ENCODE measurements at places on chromosomes 6 and 20.

GRCh38 chr6:25287941-25288340, 8.8 kb downstream of the CARMIL1 start:
- DNase-seq, result no peak

GRCh38 chr6:120875900-120876299, 458.4 kb downstream of the TBC1D32 start:
- DNase-seq, result no peak

- no peak for DNase-seq
These were observed 468.2 kb upstream of the RUNX2 start for GRCh38 chr6:44859901-44860410.

DNA sequence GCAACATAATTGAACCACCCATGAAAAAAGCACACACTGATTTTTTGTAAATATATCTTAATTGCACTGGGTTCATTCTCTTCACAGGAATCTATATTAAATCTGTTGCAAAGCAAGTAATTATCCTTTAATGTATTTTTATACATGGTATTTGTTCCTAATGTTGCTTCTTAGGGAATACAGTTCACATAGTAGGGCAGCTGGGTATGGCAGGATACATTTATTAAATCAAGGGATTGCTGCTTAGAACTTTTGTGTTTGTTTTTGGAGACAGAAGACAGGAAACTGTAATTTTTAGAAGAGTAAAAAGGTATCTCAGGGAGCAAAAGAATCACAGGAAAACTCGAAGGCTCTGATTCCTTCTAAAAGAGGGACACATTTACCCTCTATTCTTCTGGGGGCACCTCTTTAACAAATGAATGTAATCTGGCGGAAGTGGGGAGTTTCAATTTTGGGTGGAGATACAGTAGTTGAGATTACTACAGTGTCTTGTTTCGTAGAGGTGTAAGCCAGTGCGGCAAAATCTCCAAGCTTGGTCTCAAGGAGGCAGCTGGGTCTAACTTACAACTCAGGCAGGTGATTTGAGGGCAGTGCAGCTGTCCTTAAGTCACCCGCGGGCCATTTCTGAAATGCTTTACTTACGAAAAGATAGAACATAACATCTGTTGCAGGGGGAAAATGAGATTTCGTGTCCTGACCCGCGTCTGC, 812 bp upstream of the SMIM13 start:
- DNase-seq, result no peak

DNA sequence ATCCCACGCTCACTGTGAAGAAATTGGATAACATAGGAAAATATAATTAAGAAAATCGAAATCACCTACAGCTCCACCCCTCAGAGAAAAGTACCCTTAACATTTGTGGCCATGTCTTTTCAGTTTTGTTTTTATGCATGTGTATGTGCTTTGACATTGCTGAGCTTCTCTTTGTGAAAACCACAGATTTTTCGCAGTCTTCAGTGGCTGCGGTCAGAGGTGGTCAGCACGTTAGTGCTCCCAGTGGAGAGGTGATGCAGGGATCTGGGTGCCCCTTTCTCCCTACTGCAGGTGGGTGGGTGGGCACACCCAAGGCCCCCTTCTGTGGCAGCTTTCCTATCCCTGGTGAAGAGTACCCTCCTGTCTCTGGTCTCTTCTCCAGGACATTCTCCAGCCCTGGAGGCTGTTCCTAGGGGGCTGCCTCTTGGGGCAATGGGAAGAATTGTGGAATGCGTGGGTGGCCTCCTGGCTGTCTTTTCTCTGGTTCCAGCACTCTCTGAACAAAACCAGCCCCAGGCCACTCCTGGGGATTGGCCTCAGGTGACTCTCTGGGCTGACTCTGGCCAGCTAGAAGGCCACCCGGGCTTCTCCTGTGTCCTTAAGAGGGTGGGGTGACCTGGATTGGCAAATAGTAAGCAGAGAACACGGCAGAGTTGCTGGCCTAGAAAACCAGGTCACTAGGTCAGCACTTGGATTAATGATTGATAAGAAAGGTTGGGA, 49.8 kb upstream of the FANCE start:
- DNase-seq, result no peak

- no peak for DNase-seq
These were observed 36.8 kb upstream of the RGS17 start for GRCh38 chr6:153167907-153168306.

- no peak for DNase-seq
These were observed 51.8 kb upstream of the MYB start for GRCh38 chr6:135129136-135129856.

- no peak for DNase-seq
These were observed 341.4 kb downstream of the PLCB1 start for GRCh38 chr20:8473459-8473858.

DNA sequence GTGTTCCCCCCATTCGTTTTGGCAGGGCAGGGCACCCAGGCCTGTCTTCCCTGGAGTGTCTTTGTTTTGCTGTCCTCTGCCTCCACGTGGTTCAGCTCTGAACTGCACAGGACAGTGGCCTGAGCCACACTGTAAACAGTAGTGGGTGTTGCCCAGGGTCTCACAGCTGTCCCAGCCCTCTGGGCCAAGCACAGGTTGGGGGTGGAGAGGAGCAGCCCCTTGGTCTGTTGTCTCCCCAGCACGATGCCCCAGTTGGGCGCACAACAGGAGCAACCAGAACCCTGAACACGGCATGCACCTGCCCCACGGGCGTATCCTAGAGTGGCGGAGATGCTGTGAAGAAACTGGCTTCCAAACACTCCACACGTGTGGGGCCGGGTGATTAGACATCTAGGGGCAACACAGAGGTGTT, 14.4 kb downstream of the CCDC167 start:
- DNase-seq, result no peak

Data from central memory CD8-positive, alpha-beta T cell (primary cell).